ENCODE measurements at places on chromosomes 3 and 15. TPM values are rescaled to one million over a fixed set of nuclear protein-coding genes. Genes with fewer than 3 reads are reported as not detected.

GRCh38 chr3:43882976-43883680 lies 192.4 kb downstream of the ABHD5 start:
- no peaks in the 10 kb centered on the region for H3K36me3 ChIP-seq
- H3K27ac ChIP-seq = no peak overlapping the region
- no peaks in the 10 kb centered on the region for H3K4me1 ChIP-seq
- no peak overlapping the region for H3K4me3 ChIP-seq
- DNase-seq = no peak

The RARB gene
- total RNA-seq = 19.3 TPM

- H3K4me3 ChIP-seq = no peak overlapping the region
- DNase-seq = no peak
- no peak overlapping the region for H3K27ac ChIP-seq
- H3K4me1 ChIP-seq = no peaks in the 10 kb centered on the region
- no peaks in the 10 kb centered on the region for H3K36me3 ChIP-seq
- H3K27me3 ChIP-seq = no peaks in the 10 kb centered on the region
Observed at GRCh38 chr3:139560411-139560810, 20.9 kb upstream of the RBP1 start.

DNA sequence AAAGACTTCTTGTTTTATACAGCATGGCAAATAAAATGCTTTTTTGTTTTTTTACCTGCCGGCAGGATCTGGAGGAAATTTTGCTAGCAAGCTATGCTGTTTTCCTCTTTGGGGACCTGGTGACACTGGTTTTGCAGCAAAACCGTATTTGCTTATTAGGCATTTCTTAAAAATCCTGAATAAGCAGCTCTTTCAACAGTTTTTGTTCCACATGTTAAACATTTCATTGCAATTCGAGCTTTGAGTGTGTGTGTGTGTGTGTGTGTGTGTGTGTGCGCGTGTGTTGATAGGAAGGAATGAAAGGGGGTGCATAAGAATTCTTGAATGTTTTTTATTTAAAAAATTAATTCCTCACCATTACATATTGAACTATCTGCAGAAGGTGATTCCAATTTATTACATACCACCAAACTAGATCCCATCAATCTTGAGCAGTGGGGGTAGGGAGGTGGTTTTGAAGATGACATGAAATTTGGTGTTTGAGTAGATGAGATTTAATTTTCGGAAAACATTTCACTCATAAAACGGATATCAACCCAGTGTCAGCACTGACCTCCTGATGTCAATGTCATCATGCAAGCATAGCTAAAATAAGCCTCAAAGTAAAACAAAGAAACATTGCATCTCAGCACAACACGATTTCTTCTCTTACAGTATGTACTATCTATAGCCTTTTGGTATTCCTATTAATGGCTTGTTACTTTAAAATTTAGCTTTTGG lies 17.3 kb downstream of the ZBTB38 start:
- H3K27ac ChIP-seq = no peak overlapping the region
- H3K27me3 ChIP-seq = no peaks in the 10 kb centered on the region
- peaks cover 13% of the 10 kb centered on the region for H3K36me3 ChIP-seq
- H3K4me3 ChIP-seq = no peak overlapping the region
- H3K4me1 ChIP-seq = peaks cover 13% of the 10 kb centered on the region

The SNAPC5 gene
- 13.6 TPM for total RNA-seq

GRCh38 chr3:43689766-43690399 lies 855 bp upstream of the ABHD5 start:
- H3K4me1 ChIP-seq = peaks cover 12% of the 10 kb centered on the region
- no peak overlapping the region for H3K27ac ChIP-seq
- H3K27me3 ChIP-seq = no peaks in the 10 kb centered on the region
- no peaks in the 10 kb centered on the region for H3K36me3 ChIP-seq
- no peak for DNase-seq

DNA sequence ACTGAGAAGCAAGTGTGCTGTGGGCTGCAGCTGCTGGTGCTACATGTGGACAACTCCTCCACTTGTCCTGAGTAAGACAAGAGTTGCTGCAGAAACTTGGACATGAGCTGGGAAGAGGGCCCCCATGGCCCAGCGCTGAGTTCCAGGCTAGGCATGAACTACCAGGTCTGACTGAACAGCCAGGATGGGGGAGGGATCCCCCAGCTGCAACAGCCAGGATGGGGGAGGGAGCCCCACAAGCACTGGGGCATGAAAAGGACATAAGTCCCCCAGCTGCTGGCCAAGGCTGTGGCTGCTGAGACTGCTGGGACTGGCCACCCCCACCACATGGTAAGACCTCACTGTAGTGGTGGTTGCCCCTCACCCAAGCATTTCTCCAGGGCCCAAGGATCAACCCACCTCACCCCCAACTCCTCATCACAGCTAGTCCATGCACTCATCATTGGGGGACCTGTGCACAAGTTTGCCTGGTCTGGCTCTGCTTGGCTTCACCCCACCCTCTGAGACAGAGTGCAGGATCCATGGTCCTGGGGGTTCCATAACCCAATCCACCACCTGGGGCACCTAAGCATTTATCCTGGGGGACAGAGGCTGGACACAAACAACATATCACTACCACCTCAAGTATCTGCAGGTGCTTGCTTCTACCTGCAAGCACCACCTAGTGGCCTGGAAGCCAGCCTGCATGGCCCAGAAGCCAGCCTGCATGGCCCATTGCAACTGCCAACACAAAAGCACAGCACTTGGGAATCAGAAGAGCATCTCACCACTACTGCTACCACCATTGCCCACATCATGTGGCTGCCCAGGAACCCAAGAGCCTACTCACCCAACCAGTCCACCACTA lies 84.5 kb upstream of the STT3B start:
- no peak overlapping the region for H3K4me3 ChIP-seq
- no peaks in the 10 kb centered on the region for H3K4me1 ChIP-seq
- no peaks in the 10 kb centered on the region for H3K27me3 ChIP-seq
- H3K36me3 ChIP-seq = no peaks in the 10 kb centered on the region
- peak; percentile 26 for DNase-seq

- no peak for DNase-seq
- H3K4me1 ChIP-seq = no peaks in the 10 kb centered on the region
- no peak overlapping the region for H3K27ac ChIP-seq
- no peaks in the 10 kb centered on the region for H3K36me3 ChIP-seq
- H3K4me3 ChIP-seq = no peak overlapping the region
- no peaks in the 10 kb centered on the region for H3K27me3 ChIP-seq
Observed at GRCh38 chr3:140238646-140239314, 303.8 kb downstream of the CLSTN2 start.

GRCh38 chr15:28961391-28961790 lies 75.6 kb downstream of the APBA2 start:
- no peak overlapping the region for H3K4me3 ChIP-seq
- no peaks in the 10 kb centered on the region for H3K27me3 ChIP-seq
- DNase-seq = no peak
- H3K4me1 ChIP-seq = peaks cover 4% of the 10 kb centered on the region
- H3K27ac ChIP-seq = no peak overlapping the region
- no peaks in the 10 kb centered on the region for H3K36me3 ChIP-seq

Data from endothelial cell of umbilical vein (primary cell).